ENCODE measurements at places on chromosomes 1 and 21.

- DNase-seq, result no peak
These were observed 169.0 kb downstream of the PLPP3 start for GRCh38 chr1:56410405-56410804.

DNA sequence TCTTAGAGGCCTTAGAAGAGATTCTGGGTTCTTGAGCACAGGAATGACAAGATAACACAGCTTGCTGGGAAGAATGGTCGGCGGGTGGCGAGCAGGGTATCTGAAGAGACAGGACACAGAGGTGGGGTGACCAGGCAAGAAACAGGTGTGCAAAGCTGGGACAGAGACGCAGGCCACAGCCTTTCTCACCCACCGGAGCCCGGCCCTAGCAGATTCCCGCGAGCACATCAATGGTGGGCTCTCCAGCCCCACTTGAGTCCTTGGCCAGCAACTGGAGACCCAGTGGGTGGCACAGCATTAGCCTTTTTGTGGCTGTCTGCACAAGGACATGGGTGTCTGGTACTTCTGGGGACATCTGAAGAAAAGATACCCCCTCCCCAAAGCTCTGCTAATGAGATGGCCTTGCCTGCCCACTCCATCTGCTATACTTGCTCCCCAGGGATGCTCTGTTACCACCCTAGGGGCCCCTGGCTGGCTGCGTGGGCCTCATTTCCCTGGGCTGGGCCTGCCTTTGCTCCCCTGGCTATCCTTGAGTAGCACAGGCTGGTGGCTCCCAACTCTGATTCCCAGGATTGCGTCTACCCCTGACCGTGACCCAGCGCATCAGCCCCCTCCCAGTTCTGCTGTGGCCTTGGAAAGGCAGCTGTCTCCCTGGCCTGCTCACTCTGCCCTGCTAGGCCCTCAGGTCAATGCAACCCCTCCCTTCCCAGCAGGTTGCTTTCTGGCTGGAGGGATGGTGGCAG, 127.2 kb upstream of the ADAR start:
- no peak for DNase-seq

GRCh38 chr1:65894738-65895605, 102.3 kb downstream of the PDE4B start:
- no peak for DNase-seq

DNA sequence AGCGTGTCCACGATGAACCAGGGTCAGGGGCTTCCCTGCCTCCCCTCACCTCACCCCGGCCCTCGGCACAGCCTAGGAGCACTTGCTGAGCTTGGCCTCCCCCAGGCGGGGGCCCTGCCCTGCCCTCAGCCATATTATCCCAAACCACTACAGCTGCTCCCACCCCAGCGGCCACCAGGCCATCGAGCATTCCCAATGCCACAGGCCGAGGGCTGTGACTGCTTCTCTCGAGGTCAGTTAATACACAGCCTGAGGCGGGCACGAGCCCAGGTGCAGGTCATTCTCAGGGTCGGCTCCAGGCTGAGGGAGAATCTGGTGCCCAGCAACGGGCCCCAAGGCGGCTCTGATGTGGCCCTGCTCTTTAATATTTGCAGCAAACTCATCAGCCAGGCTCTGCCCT, 8.4 kb upstream of the GPR153 start:
- no peak for DNase-seq

- no peak for DNase-seq
These were observed 12.8 kb upstream of the RGS16 start for GRCh38 chr1:182617014-182617429.

GRCh38 chr1:228306275-228307217, 98.7 kb downstream of the OBSCN start:
- no peak for DNase-seq
